ENCODE measurements at places on chromosomes 2 and 18. TPM values are rescaled to one million over a fixed set of nuclear protein-coding genes. Genes with fewer than 3 reads are reported as not detected.

- no peak for DNase-seq
- H3K27ac ChIP-seq: no peak overlapping the region
- no peaks in the 10 kb centered on the region for H3K36me3 ChIP-seq
- no peaks in the 10 kb centered on the region for H3K4me1 ChIP-seq
- no peak overlapping the region for H3K4me3 ChIP-seq
- H3K27me3 ChIP-seq: peaks cover 8% of the 10 kb centered on the region
Measured at GRCh38 chr18:52344881-52345280, 4.9 kb downstream of the DCC start.

GRCh38 chr2:172307800-172308199, 119.6 kb upstream of the ITGA6 start:
- peak; percentile 33 for DNase-seq
- H3K27me3 ChIP-seq: no peaks in the 10 kb centered on the region
- H3K4me1 ChIP-seq: no peaks in the 10 kb centered on the region
- H3K4me3 ChIP-seq: no peak overlapping the region
- peak overlapping the region; percentile 65 for H3K27ac ChIP-seq

DNA sequence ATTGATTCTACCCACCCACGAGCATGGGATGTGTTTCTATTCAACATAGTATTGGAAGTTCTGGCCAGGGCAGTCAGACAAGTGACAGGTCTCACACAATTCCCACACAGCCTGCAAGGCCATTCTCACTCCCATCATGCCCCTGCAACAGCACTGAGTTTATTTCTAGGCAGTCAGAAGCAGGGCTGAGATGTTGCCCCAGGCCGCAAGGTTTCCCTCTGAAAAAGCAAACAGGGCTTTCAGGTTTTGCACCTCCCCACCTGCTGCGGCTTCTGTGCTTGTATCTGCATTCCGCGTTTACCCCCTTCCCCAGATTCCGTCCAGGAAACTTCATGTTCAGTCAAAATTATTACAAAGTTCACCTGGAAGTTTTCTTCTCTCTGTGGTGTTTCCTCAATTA, 9.4 kb upstream of the TACR1 start:
- no peaks in the 10 kb centered on the region for H3K4me1 ChIP-seq
- H3K36me3 ChIP-seq: no peaks in the 10 kb centered on the region
- no peak for DNase-seq
- H3K27me3 ChIP-seq: no peaks in the 10 kb centered on the region
- H3K4me3 ChIP-seq: no peak overlapping the region

DNA sequence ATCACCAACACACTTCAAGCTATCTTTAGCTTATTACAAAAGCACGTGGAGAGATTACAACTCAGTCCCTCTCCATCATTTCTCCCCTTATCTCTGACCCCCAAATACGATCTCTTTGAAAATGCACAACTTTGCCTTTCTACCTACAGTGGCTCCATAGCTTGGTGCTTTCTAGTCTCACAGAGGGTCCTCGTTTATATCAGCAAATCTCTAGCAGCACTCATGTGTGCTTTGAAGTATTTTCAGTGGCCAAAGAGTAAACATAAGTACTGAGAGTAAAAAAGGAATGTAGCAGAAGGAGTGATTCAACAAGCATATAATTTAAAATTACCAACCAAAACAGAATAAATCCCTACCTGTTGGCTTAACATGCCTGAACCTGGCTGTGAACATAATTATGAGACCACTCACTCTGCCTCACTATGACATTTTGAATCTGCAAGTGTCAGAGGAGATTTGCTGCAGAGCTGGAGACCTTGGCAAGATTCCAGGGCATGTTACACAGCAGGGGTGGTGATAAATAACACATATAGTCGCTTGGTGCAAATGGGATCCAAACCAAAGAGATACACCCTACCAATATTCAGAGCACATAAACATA, 54.6 kb downstream of the LAMA3 start:
- no peaks in the 10 kb centered on the region for H3K4me1 ChIP-seq
- no peaks in the 10 kb centered on the region for H3K27me3 ChIP-seq
- no peaks in the 10 kb centered on the region for H3K36me3 ChIP-seq
- no peak overlapping the region for H3K4me3 ChIP-seq
- DNase-seq: no peak

DNA sequence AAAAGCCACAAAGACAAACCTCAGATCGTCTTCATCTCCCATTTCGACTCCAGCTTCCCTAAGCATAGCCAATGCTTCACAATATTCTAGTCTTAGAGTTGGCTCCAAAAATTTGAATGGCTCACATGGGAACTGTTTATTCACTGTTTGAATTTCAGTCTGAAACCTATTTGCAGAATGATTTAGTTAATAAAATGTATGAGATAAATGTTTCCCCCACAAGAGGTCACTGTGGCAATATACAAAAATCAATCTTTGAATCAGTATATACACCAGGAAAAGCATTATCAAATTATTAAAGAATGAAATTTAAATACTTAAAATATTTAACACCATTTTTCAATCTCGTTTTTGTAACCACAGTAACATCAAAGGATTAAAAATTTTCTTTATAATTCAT, 40.0 kb upstream of the MCM6 start:
- no peak for DNase-seq
- peaks cover 69% of the 10 kb centered on the region for H3K36me3 ChIP-seq
- no peak overlapping the region for H3K4me3 ChIP-seq
- no peaks in the 10 kb centered on the region for H3K27me3 ChIP-seq
- H3K27ac ChIP-seq: no peak overlapping the region
- no peaks in the 10 kb centered on the region for H3K4me1 ChIP-seq

GRCh38 chr2:224869601-224870233, 153.6 kb upstream of the CCDC195 start:
- DNase-seq: no peak
- no peak overlapping the region for H3K4me3 ChIP-seq
- no peak overlapping the region for H3K27ac ChIP-seq
- no peaks in the 10 kb centered on the region for H3K36me3 ChIP-seq

DNA sequence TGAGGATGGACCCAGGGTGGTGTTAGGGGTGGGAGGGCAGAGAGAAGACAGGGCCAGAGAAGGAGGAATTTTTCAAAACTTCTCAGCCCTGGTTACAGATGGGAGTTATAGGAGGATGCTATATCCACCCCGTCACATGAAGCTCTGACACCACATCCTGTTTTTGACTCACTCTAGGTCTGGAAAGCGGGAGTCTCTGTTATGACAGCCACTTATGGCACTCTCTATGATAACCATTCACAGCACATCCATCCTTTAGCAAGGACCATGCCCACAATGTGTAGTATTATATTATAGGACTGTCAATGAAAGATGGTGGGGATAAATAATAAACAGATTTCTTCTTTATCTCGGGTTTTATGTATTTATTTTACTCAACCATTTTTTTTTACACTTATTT, 461.2 kb downstream of the CDH2 start:
- no peak for DNase-seq
- no peaks in the 10 kb centered on the region for H3K27me3 ChIP-seq
- no peak overlapping the region for H3K27ac ChIP-seq
- peaks cover 21% of the 10 kb centered on the region for H3K4me1 ChIP-seq

DNA sequence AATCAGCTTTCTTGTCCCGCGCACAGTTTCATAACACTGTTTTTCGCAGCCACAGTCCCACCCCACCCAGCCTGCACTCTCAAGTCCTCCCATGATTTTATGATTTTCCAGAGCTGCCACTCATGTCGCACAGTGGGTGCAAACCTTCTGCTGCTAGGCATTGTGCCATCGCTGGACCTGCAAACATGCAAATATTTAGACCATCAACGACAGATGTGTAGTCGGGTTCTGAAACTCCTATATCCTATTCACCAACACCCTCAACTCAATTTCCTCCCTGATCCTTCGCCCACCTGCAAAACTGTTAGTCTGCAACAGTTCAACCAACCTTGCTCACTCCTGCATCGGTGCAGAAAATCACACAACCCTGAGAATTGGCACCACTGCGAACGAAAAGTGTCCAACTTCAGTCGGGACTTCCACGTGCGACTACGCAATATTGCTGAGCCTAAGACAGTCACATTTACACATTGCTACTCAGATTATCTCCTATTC, 871 bp upstream of the ALS2 start:
- H3K36me3 ChIP-seq: no peaks in the 10 kb centered on the region
- no peak for DNase-seq
- H3K27me3 ChIP-seq: no peaks in the 10 kb centered on the region
- H3K4me3 ChIP-seq: peak overlapping the region; percentile 92

GRCh38 chr18:332721-333510, 65.1 kb upstream of the THOC1 start:
- H3K4me1 ChIP-seq: no peaks in the 10 kb centered on the region
- no peaks in the 10 kb centered on the region for H3K27me3 ChIP-seq

DNA sequence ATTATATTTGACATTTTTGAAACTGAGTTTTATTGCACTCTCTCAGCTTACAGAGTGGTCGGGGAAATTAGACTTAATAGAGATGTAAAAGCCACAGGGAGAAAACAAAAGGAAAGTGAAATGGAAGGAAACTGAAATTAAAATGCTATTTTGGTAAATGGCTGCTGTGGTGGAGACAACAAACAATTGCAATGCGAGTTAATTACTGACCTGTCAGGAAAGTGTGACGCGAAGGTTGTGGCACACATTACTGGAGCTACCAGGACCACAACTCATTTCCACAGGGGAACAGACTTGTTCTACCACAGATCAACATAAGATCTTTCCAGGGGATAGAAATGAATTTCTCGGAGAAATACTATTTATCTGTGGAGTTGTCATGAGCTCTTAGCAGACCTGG, 19.5 kb downstream of the ARHGAP15 start:
- no peak overlapping the region for H3K27ac ChIP-seq
- H3K4me3 ChIP-seq: no peak overlapping the region
- H3K27me3 ChIP-seq: no peaks in the 10 kb centered on the region
- H3K4me1 ChIP-seq: no peaks in the 10 kb centered on the region
- H3K36me3 ChIP-seq: no peaks in the 10 kb centered on the region

- H3K4me1 ChIP-seq: no peaks in the 10 kb centered on the region
- H3K36me3 ChIP-seq: no peaks in the 10 kb centered on the region
- no peak overlapping the region for H3K27ac ChIP-seq
- H3K4me3 ChIP-seq: no peak overlapping the region
Measured at GRCh38 chr18:22680944-22681343, 252.2 kb upstream of the RBBP8 start.

DNA sequence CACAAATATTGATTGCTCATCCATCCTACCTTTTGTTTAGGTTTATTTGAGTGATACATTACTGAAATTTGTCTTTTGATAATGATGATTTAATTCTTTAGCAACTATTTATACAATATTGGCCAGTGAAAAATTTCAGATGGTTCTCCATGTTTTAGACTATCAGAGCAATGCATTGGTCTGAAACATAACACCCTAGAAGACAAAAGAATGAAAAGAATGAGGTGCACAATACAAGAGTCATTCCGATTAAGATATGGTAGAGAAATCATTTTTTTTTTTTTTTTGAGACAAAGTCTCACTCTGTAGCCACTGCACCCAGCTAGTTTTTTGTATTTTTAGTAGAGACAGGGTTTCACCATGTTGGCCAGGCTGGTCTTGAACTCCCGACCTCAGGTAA, 197.4 kb upstream of the FAM98A start:
- H3K4me1 ChIP-seq: no peaks in the 10 kb centered on the region
- H3K27me3 ChIP-seq: no peaks in the 10 kb centered on the region
- no peak overlapping the region for H3K4me3 ChIP-seq
- DNase-seq: no peak
- no peak overlapping the region for H3K27ac ChIP-seq
- H3K36me3 ChIP-seq: no peaks in the 10 kb centered on the region

DNA sequence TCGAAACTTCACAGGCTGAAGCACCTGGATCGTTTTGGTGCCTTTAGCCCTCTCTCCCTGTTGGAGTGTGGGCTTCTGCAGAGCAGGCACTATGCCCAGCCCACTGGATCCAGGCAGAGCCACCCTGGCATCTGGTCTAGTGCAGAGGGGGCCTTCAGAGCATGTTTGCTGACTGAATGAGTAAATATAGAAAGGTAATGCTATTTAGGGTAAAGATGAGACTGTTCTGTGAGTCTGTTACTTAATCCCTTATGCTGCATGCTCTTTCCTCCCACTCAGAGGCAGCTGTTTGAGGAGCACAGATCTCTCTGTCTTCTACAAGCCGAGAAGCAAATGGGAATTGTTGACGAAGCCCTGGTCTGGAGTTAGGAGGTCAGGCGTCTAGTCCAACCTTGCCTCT, 130.2 kb downstream of the RGPD3 start:
- H3K36me3 ChIP-seq: no peaks in the 10 kb centered on the region
- no peak for DNase-seq
- no peak overlapping the region for H3K27ac ChIP-seq

DNA sequence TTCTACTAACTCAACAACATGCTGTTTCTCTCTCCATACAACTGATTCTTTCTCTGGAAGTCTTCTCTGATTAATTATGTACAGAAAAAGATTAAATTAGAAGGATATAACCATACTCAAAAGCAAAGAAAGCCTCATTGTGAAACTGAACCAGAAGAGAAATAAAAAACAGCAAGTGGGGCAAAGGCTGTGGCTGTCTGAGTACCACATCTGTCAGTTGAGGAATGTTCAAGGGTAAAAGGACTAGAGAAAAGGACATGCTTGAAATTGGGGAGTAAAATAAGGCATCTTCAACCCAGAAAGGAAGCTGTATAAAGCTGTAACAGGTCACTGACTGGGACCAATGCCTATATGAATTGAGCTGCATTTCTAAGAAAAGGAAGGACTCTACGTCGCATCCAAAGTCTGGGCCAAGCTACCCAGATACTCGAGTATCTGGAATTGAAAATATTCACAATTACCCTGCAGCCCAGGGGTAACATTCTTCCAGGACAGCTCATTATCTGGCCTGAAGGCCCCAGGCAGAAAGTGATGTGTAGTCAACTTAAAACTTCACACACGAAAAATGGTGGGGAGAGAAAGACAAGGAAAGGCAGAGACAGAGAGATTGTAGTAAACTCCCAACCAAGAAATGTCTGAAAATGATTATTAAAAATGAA, 356.0 kb upstream of the GALNT5 start:
- no peak for DNase-seq
- H3K27me3 ChIP-seq: no peaks in the 10 kb centered on the region
- H3K4me1 ChIP-seq: no peaks in the 10 kb centered on the region
- no peak overlapping the region for H3K4me3 ChIP-seq

GRCh38 chr2:202990501-202990900, 24.2 kb upstream of the NBEAL1 start:
- H3K36me3 ChIP-seq: no peaks in the 10 kb centered on the region
- DNase-seq: no peak
- no peak overlapping the region for H3K27ac ChIP-seq
- no peaks in the 10 kb centered on the region for H3K4me1 ChIP-seq

DNA sequence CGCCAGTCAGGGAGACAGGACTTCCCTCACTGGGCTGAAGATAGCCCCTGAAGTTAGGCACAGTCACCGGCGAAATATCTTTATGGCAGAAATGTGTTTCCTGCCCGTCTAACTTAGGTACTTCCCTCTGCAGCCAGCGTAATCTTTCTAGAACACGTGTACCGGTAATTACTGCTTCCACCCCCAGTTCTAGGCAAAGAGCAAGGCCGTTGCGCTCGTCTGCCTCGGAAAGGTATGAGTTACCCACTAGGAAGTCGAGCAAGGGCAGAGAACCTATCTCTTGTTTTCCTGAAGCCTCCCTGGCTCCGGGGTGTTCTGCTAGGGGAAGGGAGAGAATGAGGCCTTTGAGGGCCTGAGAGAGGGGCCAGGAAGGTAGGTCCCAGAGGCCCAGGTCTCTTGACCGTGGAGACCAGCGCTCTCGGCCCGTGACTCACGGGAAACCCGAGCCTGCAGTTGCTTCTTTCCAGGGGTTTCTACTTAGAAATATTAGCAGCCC, 70.0 kb downstream of the TWSG1 start:
- H3K36me3 ChIP-seq: no peaks in the 10 kb centered on the region
- no peak overlapping the region for H3K27ac ChIP-seq
- H3K27me3 ChIP-seq: no peaks in the 10 kb centered on the region
- DNase-seq: no peak
- peak overlapping the region; percentile 14 for H3K4me3 ChIP-seq

Gene OTOF
- 0.14 TPM for total RNA-seq

Gene DNAH7
- total RNA-seq: 0.11 TPM

Gene BABAM2
- 57.5 TPM for total RNA-seq

Gene LOXHD1
- total RNA-seq: 1.3 TPM

Gene FBXO41
- 0.57 TPM for total RNA-seq
